ENCODE measurements at places on chromosomes 2 and 18. TPM values are rescaled to one million over a fixed set of nuclear protein-coding genes. Genes with fewer than 3 reads are reported as not detected.

RALB gene
- total RNA-seq: 49.0 TPM

SIX2 gene
- not detected for total RNA-seq

- H3K27ac ChIP-seq: no peak overlapping the region
- H3K4me3 ChIP-seq: no peak overlapping the region
- H3K4me1 ChIP-seq: peaks cover 3% of the 10 kb centered on the region
- H3K36me3 ChIP-seq: no peaks in the 10 kb centered on the region
- H3K27me3 ChIP-seq: no peaks in the 10 kb centered on the region
- peak; percentile 43 for DNase-seq
Observed at GRCh38 chr2:65282477-65283053, 54.9 kb downstream of the ACTR2 start.

DNA sequence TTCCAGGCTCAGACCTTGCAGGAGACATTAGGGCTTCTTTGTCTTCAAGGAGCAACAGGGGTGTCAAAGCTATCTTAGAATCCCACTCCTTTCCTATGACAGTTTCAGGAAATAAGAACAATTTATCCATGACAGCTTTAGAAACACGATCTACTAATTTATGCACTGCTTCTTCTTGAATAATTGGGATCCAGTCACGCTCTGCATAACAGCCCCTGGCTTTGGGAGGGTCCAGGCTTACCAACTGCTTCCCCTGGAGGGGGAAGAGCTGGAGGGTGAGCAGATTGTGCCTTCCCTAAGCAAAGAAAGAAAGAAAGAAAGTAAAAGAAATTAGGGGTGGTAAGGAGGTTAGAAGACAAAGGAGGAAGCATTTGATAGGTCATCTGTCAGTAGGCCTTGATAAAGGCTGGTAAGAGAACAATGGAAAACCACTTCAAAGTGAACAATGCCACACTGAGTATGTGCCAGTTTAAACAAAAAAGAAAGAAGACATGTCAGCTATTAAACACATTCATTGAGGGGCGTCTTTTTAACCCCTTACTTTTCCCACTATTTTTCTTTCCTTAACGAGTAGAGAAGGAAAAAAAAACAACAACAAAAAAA is 327.6 kb downstream of the DCC start:
- no peaks in the 10 kb centered on the region for H3K27me3 ChIP-seq
- H3K27ac ChIP-seq: peak overlapping the region; percentile 89
- DNase-seq: no peak
- no peaks in the 10 kb centered on the region for H3K4me1 ChIP-seq

PID1 gene
- total RNA-seq: 0.55 TPM

LRRTM4 gene
- 21.4 TPM for total RNA-seq

DNA sequence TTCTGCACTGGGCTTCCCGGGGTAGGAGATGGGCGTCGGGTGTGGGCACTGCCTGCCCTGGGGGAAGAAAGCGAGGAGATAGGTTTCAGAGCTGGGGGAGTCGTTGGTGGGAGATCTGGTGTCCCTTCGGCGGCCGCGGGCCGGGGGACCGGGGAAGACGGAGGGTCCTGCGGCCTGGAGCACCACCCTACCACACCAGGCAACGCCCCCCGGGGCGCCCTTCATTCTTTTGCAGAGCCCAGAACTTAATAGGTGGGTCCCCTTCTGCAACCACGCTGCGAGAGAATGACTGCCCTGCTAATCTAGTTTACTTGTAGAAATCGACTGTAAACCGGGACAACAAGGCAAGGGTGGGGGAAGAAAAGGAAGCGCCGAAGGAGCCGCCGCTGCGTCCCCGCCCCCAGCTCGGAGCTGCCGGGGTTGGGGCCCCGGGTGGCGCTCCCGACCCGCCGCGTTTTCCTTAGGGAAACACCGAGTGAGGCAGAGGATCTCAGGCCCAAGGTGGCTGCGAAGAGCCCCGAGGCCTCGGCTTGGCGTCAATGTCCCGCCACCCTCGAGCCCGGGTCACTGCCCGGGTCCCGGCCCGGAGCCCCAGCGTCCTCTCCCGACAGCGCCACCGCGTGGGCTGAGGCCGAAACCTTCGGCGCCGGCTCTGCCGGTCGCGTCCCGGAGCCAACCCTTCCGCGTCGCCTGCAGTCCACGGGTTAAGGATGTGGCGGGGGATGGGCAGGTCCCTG is 5.4 kb upstream of the SATB2 start:
- no peak overlapping the region for H3K27ac ChIP-seq
- no peaks in the 10 kb centered on the region for H3K36me3 ChIP-seq
- peaks cover 85% of the 10 kb centered on the region for H3K27me3 ChIP-seq

- H3K4me1 ChIP-seq: no peaks in the 10 kb centered on the region
- H3K27me3 ChIP-seq: no peaks in the 10 kb centered on the region
- no peak for DNase-seq
- H3K4me3 ChIP-seq: no peak overlapping the region
- H3K27ac ChIP-seq: no peak overlapping the region
- no peaks in the 10 kb centered on the region for H3K36me3 ChIP-seq
Observed at GRCh38 chr2:123532994-123533393, 492.1 kb upstream of the CNTNAP5 start.

DNA sequence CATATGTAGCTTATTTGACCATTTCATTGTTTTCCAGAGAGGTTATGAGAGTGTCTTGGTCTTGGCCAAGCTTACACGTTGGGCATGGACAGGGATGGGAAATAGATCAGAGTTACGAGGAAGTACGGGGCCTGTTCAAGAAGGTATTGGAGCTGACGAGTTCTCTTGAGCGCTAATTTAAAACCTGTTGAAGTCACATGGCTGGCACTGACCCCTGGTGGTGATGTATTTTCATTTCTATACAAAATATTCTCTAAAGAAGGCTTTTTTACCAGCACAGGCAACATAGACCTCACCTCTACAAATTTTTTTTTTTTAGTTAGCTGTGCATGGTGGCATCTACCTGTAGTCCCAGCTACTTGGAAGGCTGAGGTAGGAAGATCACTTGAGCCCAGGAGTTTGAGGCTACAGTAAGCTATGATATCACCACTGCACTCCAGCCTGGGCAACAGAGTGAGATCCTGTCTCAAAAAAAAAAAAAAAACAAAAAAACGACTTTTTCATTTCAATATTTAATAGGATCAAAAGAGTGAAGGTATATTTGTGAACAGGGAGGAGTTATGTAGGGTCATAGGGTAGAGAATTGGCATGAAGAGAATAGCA is 19.6 kb downstream of the UGP2 start:
- peaks cover 6% of the 10 kb centered on the region for H3K4me1 ChIP-seq
- H3K36me3 ChIP-seq: peaks cover 92% of the 10 kb centered on the region
- peak; percentile 67 for DNase-seq
- H3K27ac ChIP-seq: no peak overlapping the region

CD302 gene
- total RNA-seq: 1.9 TPM

GRCh38 chr2:15047184-15047583 is 414.7 kb downstream of the LRATD1 start:
- no peak overlapping the region for H3K4me3 ChIP-seq
- H3K36me3 ChIP-seq: no peaks in the 10 kb centered on the region
- DNase-seq: peak; percentile 76
- no peak overlapping the region for H3K27ac ChIP-seq
- no peaks in the 10 kb centered on the region for H3K27me3 ChIP-seq

- no peak overlapping the region for H3K27ac ChIP-seq
- no peak for DNase-seq
- H3K4me1 ChIP-seq: no peaks in the 10 kb centered on the region
- no peak overlapping the region for H3K4me3 ChIP-seq
- no peaks in the 10 kb centered on the region for H3K27me3 ChIP-seq
- no peaks in the 10 kb centered on the region for H3K36me3 ChIP-seq
Observed at GRCh38 chr2:106057206-106057605, 136.9 kb downstream of the UXS1 start.

- no peak overlapping the region for H3K27ac ChIP-seq
- H3K4me1 ChIP-seq: no peaks in the 10 kb centered on the region
- peaks cover 13% of the 10 kb centered on the region for H3K27me3 ChIP-seq
- no peak overlapping the region for H3K4me3 ChIP-seq
- H3K36me3 ChIP-seq: no peaks in the 10 kb centered on the region
- no peak for DNase-seq
Observed at GRCh38 chr18:45606007-45606406, 9.3 kb upstream of the SLC14A2 start.

MYOM1 gene
- 0.27 TPM for total RNA-seq

DNA sequence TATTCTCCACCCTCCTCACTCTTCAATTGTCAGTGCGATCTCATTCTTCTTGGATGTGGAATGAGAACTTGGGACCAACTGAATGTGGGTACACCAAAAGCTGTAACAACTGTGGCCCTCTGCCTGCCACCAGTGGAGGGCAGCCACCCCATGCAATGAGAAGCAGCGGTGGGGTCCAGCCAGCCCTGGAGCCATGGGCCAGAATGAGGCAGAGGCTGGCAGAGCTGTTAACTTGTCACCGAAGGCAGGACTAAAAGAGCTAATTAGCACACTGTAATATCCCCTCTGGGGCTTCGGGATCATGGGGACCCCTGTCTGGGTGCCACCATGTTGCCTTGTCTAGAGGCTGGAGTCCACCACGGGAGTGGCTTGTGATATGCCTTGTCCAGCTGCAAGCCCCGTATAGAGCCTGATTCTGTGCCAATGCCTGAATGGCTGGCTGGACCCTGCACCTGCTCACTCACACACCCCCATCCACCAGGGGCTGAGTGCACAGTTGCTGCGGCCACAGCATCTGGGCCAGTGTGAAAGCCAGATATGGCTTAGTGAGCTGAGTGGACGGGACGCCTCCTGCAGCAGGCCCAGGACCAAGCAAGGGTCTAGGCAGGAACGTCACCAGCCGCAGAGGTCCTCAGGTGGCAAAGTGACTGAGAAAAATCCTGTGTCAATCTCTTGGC is 680.5 kb downstream of the DSC3 start:
- H3K4me1 ChIP-seq: no peaks in the 10 kb centered on the region
- peak; percentile 45 for DNase-seq
- no peak overlapping the region for H3K27ac ChIP-seq
- H3K27me3 ChIP-seq: no peaks in the 10 kb centered on the region
- no peak overlapping the region for H3K4me3 ChIP-seq
- H3K36me3 ChIP-seq: no peaks in the 10 kb centered on the region

DSG2 gene
- total RNA-seq: 144 TPM

- H3K27me3 ChIP-seq: no peaks in the 10 kb centered on the region
- no peaks in the 10 kb centered on the region for H3K4me1 ChIP-seq
- H3K4me3 ChIP-seq: peak overlapping the region; percentile 99
- DNase-seq: no peak
- peak overlapping the region; percentile 93 for H3K27ac ChIP-seq
Observed at GRCh38 chr2:199955007-199955338, 318 bp downstream of the TYW5 start.

UGT1A8 gene
- total RNA-seq: 0.09 TPM

UGT1A6 gene
- total RNA-seq: not detected

DNA sequence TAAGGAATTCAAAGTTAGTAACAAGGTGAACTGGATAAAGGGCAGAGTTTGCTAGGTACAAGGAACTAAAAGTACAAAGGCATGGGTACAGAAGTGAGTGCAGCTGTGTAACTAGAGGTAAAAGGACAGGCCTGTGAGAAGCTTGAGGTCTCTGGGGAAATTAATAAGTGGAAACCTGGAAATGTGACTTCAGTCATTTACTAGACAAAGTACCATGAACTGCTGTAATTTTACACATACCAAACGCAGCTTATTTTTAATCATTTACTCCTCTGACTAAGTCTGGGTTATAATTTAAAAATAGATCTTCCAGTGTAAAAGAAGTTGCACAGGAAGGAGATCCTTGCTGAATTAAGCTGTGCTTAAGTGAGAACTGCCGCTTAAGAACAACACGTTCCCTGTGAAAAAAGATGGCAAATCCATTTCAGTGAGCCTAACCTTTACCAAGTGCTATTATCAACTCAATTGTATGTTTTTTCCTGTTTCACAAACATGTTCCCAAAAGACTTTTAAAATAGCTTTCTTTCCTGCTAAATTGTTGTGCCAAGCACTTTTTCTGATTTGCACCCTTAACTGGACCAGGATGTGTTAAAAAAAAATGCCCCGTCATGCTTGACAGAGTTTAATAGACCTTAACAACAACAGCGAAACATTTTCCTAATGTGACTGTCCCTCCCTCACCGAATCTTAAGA is 44.3 kb downstream of the CALCRL start:
- H3K36me3 ChIP-seq: no peaks in the 10 kb centered on the region
- no peak overlapping the region for H3K27ac ChIP-seq
- H3K27me3 ChIP-seq: no peaks in the 10 kb centered on the region
- no peaks in the 10 kb centered on the region for H3K4me1 ChIP-seq

GRCh38 chr2:215664847-215665525 is 229.1 kb upstream of the FN1 start:
- DNase-seq: no peak
- peaks cover 8% of the 10 kb centered on the region for H3K4me1 ChIP-seq
- H3K27ac ChIP-seq: no peak overlapping the region
- no peaks in the 10 kb centered on the region for H3K27me3 ChIP-seq

DNA sequence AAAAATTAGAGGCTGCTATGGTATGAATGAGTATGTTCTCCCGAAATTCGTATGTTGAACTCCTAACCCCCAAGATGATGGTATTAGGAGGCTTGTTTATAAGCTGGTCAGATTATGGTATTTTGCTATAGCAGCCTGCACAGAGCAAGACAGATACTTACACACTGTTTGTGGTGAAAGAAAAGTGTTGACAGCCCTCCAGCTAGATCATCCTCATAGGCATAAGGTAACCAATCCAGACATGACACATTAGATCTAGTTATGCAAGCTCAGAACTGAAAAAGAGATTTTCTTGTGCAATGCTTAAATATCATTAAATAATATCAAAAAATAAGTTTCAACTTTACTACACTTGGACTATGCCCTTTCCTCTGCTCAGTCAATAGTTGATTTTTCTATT is 107.1 kb downstream of the ABCA12 start:
- no peak for DNase-seq
- no peak overlapping the region for H3K4me3 ChIP-seq
- no peak overlapping the region for H3K27ac ChIP-seq
- no peaks in the 10 kb centered on the region for H3K36me3 ChIP-seq
- H3K27me3 ChIP-seq: no peaks in the 10 kb centered on the region
- H3K4me1 ChIP-seq: no peaks in the 10 kb centered on the region

HTR2B gene
- not detected for total RNA-seq

Data from endodermal cell (in vitro differentiated cells).